ENCODE measurements at places on chromosomes 2 and 18.

DNA sequence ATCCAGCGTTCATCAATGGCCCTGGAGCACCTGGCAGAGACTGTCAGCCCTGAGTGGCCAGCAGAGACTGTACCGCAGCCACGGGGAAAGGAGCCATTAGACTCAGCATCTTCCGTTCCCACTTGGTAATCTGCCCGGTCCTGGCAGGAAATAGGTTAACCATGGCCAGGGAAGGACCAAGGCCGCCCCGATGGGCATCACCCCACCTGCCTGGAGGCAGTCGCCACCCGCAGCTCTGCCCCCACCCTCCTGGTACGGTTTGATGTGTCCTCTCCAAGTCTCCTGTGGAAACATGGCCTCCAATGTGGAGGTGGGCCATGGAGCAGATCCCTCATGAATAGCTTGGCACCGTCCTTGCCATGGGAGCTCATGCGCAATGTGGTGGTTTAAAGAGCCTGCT, 75.3 kb downstream of the RTP5 start:
- no peak for DNase-seq

- no peak for DNase-seq
These were observed 71.1 kb upstream of the TFCP2L1 start for GRCh38 chr2:121356058-121356640.

DNA sequence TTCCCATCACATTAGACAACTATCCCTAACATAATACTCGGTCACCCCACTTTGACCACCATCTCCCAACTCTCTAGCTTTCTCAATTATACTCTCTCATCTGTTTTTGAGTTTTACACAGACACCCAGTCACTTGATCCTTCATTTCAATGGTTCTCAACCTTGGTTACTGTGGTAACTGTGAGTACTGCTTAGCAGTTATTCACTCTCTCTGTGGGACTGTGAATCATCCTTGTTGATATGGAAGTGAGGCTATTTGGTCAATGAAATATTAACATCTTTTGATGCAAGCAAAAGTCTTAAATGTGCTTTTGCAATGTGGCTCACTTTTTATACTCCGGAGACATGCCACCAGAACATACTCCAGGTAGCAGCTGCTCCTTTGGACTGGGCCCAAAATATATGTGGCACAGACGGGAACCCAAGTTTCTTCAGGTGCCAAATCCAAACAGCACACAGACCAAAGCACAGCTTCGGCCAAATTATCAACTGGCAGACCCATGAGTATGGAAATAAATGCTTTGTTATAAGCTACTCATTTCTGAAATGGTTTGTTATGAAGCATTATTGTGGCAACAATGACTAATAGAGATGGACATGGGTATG, 75.0 kb upstream of the SLC25A52 start:
- DNase-seq: peak; percentile 27

DNA sequence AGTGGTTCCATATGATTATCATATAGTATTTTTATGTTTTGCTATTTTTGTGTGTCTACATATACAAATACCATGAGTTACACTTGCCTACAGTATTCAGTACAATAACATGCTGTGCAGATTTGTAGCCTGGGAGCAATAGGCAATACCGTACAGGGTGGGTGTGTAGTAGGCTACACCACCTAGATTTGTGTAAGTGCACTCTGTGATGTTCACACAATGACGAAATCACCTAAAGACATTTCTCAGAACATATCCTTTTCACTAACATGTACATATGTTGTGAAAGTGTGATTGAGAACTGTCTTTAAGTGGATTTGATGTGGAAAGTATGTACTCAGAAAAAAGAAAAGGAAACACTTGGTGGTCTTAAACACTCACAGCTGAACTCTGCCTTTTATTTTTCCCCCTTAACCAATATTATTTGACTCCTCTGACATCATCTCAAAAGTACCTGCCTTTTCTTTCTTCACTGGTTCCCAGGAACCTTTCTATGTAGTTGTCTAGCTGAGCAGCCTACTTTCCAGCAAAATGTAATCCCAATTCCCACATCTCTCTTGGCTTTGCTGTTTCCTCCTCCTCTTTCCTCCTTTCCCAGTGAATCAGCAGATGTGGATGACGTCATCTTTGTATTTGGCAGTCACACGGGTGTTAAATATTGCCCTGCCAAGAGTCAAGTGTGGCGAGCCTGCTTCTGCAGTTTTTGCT, 47.7 kb downstream of the OSBPL6 start:
- peak; percentile 83 for DNase-seq

DNA sequence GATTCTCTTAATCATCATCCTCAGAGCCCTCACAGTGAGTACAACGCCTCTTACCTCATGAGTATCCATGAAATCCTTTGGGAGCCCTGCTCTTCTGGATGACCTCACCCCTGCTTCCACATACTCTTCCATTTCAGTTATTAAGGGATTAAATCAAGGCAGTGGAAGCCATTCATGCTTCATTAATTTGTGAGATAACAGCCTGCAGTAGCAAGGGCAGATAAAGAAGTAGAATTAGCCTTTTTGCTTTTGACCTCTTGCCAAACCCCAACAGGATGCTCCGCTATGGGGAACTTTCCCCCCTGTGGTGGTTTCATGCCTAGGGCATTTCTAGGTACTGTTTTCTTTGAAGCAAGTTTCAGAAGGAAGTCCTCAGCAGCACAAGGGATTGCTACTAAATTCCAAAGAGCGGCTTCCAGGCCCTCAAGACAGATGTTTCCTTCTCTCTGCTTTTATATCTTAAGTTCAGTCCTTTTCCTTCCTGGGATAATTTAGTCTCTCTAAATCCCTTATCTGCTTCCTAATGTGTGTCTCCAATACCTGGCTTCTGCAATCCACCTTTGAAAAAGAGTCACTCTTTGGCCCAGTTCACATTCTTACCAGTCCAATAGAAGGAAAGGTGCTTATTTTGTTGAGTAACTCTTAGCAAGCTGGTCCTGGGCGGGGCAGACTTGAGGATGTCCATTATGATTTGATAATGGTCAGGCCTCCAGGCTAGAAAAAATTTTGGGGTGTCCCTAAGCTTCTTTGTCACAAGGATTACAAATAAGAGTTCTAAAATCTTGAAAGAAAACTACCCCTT, 76.9 kb downstream of the MYO1B start:
- peak; percentile 79 for DNase-seq

- no peak for DNase-seq
These were observed 522 bp upstream of the ZNF407 start for GRCh38 chr18:74597034-74597661.

- DNase-seq: no peak
These were observed 124.1 kb upstream of the NDUFV2 start for GRCh38 chr18:8978394-8978793.

- DNase-seq: no peak
These were observed 4.5 kb upstream of the RBMS1 start for GRCh38 chr2:160498137-160498536.

- DNase-seq: no peak
These were observed 467.1 kb downstream of the SUCLG1 start for GRCh38 chr2:83991992-83992391.

GRCh38 chr18:34495506-34495905, 214.6 kb upstream of the DTNA start:
- DNase-seq: no peak

DNA sequence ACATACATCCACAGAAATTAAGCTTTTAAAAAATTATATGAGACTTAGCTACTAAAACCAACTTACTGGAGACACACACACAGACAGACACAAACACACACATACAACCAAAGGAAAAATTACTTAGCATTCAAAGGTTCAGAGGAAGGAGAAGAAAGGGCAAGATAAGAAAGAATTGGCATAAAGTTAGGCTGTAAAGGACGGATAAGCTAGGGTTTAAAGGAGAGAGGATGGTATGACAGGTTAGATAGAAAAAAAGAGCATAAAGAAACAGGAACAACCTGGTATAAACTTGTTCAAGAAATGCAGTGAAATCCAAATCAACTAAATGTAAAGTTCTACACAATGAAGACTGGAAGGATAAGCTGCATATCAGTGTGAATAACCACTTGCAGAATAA, 73.4 kb downstream of the SLC66A3 start:
- no peak for DNase-seq

DNA sequence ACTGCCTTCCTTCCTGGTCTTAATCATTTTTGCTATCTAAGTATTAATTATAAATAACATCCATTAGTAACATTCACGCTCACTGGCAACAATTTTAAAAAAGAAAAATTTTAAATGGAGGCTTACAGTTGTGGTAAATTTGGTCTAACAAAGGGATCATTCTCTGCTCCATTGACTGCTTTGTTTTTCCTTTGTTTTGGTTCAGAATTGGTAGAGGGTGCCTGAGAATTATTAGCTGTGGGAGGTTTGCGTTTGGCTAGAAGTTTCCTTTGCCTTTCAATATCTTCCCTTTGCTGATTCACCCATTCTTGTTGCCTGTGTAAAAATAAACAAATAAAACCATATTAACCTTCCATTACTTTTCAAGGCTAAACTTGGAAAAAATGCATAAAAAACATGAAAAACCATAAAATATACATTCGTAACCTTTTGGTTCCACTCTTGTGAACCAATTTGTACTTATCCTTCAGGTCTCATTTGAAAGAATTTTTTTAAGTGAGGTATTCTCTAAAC, 114.6 kb downstream of the TLK1 start:
- DNase-seq: no peak

DNA sequence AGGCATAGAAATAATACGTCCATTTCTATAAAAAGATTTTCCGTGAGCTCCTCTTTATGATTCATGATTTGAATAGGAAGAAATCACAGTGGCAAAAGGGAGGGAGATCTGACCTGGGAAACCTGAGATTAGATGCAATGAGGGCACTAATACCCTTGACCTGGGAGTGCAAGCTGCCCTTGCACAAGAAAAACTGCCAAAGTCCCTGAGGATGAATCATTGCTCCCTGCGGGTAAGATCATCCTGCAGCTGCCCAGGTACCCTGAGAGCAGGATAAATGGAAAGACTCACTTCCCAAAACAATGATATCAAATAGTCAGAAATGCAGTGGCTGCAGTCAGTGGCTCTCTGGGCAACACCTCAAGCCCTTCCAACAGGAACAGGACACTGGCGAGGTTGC, 11.6 kb downstream of the FHL2 start:
- DNase-seq: no peak

- DNase-seq: no peak
These were observed 133.7 kb downstream of the SH3BP4 start for GRCh38 chr2:235085476-235085875.

- no peak for DNase-seq
These were observed 71.8 kb downstream of the PID1 start for GRCh38 chr2:229199267-229199666.

DNA sequence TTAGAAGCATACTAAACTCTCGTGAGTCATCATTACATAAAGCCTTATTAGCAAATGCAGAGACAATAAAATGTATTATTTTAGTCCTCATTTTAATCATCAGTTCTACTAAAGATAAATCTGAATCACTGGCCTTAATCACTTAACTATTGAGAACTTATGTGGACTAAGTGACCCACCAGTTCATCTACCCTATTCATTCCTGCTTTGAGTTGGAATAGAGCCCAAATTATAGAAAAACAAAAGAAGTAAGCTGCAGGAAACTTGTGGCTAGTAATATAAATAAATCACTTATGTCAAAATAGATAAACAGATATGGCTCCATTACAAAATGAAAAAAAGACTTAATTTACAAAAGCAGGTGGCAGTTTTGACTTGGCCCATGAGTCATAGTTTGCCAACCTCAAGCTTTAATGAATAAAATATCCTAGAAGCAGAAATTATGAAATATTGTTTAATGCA, 851.8 kb upstream of the CRIM1 start:
- DNase-seq: no peak

GRCh38 chr2:204333861-204334260, 211.4 kb upstream of the PARD3B start:
- no peak for DNase-seq

GRCh38 chr18:31148600-31148999, 14.1 kb downstream of the DSC1 start:
- no peak for DNase-seq

DNA sequence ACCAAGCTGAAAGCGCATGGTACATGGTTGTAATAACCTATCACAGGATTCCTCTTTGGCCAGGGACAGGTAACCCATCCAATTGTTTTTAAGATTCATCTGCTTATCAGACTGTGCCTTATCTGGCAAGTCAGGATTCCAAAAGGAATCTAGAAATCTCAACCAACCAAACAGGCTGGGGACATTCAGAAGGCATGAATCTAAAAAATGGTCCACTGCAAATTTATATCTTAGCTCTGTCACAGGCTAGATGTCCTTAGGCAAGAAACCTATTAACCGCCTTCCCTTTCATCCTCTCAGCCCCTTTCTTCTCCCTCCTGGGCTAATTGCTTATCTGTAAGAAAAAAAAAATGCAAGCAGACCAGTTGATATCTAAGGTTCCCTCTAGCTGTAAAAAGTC, 4.3 kb downstream of the LRP2 start:
- no peak for DNase-seq

DNA sequence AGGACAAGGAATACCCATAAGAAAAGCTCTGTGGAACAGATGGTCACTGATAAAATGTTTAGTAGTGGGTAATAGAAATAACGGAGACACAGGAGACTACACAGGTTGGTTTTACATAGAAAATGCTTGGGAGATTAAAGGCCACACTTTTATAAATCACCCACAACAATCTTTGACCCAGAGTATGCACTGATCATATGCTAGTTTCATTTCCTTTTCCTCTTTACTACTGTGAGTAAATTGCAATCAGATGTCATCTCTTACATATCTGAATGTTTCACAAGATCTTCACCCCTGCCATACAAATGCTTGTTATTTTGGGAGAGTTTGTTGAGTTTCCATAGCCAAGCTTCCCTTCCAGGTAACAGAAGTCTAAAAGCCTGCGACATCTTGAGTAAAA, 978.4 kb upstream of the KLHL29 start:
- no peak for DNase-seq

DNA sequence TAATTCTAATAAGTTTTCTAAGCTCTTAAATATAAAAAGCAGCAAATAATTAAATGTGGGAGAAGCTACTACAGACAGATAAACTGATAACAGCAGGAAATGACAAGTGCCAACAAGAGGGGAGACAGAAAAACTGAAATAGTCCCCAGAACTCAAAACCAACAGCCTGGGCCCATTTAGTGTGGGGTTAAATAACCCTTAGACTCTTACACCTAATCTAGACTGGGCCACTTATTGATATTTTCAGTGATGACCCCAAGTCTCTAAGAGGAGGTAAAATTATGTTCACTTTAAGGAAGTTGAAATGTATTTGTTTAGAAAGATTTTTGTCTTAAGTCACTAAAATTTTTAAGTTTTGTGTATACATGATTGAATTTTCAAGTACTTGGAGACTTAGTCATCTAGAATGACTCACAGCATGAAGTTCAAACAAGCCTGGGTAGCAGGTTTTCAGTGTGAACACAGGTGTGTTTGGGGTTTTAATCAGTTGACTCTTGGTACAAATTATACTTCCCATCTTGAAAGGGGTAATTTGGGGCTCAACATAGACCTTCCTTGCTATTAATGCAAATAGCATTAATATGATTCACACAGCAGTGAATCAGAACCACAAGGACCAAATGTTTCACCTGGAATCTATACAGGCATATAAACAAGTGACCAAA, 54.9 kb upstream of the MYO3B start:
- DNase-seq: no peak

- peak; percentile 83 for DNase-seq
These were observed 114.1 kb upstream of the PKDCC start for GRCh38 chr2:41933585-41934320.
